ENCODE measurements at places on chromosomes 4 and X.
A peak's percentile ranks its signal among the peaks of the same experiment; 100 is the strongest.

- no peak for DNase-seq
Observed at GRCh38 chrX:38045538-38046096, 39.3 kb downstream of the SYTL5 start.

GRCh38 chr4:55340266-55340665, 5.8 kb upstream of the SRD5A3 start:
- no peak for DNase-seq

DNA sequence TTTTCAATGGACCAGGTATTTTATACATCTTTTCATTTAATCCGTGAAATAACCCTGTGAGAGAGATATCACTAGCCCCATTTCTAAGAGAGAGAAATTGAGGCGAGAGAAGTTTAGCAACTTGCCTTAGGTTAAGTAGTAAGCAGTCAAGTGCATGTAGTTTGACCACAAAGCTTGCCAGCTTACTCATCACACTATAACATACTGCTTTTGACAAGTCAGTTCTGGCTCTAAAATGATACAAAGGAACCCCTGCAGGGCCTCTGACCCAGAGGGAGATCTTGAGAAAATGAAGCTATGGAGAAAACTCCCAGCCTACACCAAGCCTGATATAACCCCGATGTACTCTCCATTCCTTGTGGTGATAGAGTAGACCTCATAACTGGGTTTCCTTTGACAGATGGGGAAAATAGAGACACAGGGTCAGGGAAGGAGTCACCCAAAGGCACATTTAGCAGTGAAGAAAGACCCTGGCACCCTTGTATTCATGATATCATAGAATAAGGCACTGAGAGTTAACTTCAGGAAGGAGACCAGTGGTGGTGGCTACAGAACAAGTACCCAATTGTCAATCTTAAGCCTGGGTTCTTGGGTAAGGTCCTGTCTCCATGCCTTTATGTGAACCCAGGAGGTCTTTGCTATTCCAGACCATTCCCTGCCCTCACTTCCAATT, 60.2 kb upstream of the MSN start:
- no peak for DNase-seq

DNA sequence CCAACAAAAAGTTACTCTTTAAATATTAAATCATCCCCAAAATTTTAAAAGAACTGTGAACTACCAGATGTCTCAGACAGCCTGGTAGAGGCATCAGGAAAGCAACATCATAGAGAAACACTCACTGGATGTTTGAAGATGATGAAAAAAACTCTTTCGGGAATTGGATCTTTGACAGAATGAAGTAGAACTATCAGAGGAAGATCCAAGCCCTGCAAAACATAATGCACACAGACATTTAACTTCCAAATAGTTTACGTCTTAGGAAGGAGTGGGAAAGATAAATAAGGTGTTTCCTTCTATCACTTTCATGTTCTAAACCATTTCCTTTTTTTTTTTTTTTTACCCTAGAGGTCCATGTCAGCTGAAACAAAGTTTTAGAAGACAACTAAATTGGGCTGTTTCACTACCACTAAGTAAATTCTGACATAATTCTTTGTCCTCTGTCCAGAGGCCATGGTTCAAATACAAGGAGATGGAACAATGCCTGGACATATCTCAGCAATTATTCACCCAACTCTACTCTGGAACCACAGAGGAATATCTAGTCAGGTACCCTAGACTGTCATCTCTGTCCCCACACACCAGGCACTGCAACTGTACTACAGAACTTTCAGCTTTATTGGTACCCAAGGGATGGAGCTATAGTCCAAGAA, 217.7 kb upstream of the INTU start:
- DNase-seq: no peak

DNA sequence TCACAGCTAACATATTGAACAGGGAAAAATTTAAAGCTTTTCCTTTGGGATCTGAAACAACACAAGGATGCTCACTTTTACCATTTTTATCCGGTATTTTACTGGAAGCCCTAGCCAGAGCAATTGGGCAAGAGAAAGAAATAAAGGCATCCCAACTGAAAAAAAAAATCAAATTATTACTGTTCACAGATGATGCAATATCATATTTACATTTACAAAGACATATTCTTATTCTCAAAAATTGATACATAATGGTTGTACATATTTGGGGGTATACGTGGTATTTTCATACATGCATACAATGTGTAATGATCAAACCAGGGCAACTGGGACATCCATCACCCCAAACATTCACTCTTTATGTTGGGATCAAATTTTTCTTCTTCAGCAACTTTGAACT, 337.0 kb upstream of the SLC7A11 start:
- DNase-seq: no peak

DNA sequence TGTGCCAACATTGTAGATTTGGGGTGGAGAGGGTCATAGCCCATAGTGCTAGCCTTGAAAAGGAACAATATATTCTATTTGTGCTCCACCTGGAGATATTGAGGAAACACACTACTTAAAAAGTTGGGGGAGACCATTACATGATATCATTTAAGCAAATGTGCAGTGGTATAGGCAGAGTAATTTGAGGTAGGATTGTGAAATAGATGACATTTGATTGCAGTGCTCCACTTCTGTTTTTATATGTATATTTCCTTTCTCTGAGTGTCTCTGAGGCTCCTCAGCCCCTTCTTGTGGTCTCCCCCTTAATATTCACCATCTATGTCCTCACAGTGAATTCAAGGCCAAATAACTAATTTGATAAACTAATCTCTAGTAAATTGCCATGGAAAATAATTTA, 85.6 kb upstream of the NMU start:
- DNase-seq: no peak

DNA sequence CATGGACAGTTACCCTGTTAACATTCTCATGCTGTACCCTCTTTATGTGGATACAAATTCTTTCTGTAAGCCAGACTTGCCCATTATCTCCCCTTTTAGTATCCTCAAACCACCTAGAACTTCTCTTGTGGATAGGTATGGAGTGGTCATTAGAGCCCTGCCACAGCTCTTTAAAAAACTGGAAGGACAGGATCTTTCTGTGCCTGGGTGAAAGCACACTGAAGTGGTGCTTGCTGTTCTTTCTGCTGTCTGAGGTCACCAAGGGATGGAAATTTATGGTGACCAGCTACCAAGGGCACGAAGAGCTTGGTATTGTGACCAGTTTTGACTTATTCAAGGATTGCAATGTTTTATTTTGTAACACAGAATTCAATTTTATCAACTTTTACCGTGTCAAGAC, 344.2 kb downstream of the CBLL2 start:
- no peak for DNase-seq

DNA sequence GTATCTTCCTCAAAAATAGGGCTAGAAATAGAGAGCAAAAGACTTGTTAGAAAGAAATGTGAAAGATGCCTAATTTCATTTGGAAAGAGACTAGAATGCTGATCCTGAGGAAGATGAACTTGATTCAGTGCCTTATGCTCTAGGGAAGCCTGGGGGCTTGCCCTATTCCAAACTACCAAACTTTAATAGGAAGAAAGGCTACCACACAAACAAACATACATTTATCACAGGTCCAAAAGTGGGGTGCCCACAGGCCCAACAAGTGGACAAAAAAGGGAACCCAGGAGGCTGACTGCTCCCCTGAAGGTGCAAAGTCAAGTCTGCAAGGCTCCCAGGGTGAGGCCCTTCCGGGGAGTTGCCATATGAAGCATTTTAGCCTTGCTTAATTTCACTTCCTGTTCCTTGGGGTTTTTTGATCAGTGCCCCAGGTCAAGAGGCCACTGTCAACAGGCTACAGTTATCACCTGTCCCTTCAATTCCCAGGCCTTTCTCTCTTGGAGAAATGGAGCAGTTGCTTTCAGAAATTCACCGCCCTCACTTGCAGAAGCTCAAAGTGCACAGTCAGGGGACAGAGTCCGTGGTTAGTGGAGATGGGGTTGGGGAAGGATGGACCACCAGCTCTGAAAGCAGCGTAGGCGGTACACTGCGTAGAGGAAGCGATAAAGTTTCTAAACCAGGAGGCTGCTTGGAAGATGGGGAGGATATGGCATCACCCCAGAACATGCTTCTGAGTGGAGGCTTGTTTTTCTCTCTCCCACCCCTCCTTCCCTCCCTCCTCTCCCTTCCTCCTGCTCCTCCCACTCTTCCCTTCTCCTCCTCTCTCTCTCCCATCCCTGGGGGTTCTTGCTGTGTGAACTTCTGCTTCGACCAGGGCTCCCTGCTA, 36.4 kb downstream of the TMEM154 start:
- no peak for DNase-seq

- DNase-seq: no peak
Observed at GRCh38 chrX:21740329-21741274, 17.3 kb downstream of the SMPX start.

DNA sequence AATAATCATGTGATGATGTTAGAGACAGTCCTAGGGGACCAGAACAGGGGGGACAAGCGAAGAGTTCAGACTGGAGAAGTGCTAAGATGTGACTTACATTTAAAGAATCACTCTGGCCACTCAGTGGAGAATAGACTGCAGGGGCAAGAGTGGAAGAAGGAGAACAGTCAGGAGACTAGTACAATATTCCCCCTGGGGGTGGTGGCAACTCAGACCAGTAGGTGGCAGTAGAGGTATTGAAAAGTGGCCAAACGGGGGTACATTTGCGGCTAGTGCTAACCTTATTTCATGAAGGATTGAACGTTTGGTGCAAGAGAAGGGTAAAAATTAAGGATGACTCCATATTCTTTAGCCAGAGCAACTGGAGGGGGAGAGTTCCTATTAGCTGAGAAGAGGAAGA, 2.7 kb upstream of the BMX start:
- DNase-seq: peak; percentile 1

GRCh38 chr4:175290401-175290800, 372.2 kb downstream of the ADAM29 start:
- peak; percentile 23 for DNase-seq

DNA sequence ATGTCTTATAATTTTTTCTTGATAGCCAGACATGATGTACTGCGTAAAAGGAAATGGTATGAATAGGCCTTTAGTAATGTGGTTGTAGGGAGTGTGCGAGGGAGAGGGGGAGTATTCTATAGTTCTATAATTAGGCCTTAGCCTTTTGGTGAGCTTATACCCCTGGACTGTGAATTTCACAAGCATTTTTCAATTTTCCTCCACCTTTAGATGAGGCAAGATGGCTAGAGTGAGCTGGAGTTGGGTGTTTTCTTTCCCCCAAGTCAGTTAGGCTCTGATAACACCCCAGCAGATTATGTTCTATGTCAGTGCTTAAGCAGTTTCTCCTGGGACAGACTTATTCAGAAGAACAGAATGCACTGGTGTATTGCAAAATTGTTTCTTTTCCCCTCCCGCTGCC, 210.2 kb upstream of the NPY2R start:
- DNase-seq: peak; percentile 78

- DNase-seq: no peak
Observed at GRCh38 chrX:102739657-102740056, 19.1 kb downstream of the GPRASP3 start.

GRCh38 chr4:118752551-118752950, 67.4 kb downstream of the METTL14 start:
- no peak for DNase-seq

- no peak for DNase-seq
Observed at GRCh38 chr4:127896069-127896468, 15.4 kb downstream of the PLK4 start.

GRCh38 chr4:8272472-8273428, 3.2 kb downstream of the HTRA3 start:
- no peak for DNase-seq

DNA sequence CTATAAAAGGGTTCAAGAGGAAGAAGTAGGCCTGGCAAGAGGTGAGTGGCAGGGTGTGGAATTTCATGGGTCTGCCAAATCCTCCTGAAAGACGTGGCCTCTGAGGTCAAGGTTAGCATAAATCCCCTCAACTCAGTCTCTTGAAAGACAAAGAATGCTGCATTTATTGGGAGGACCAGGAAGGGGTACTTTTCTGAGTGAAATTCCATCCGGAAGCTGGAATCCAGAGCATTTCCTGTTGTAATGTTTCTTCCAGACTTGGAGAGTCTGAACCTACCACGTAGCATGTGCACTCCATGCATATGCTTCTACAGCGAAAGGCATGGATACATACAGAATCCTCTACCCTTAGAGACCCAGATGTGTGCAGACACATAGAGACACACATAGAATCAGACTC, 13.4 kb upstream of the FGD1 start:
- DNase-seq: no peak

DNA sequence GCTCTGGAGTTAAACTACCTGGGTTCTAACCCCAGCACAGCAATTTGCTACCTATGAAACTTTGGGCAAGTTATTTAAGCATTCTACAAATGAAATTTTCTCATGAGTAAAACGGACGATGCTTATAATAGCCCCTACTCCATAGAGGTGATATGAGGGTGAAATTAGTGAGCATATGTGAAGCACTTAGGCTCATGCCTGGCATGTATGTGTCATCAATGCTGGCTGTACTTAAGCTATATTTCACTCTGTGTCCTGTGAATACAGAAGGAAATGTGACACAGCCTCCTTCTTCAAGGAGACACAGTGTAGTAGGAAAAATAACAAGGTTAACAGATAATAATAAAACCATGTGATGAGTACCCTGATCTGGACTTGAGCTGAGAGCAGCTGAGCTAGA, 20.4 kb upstream of the FMR1NB start:
- DNase-seq: no peak

- no peak for DNase-seq
Observed at GRCh38 chrX:51852621-51853020, 40.8 kb upstream of the MAGED1 start.

DNA sequence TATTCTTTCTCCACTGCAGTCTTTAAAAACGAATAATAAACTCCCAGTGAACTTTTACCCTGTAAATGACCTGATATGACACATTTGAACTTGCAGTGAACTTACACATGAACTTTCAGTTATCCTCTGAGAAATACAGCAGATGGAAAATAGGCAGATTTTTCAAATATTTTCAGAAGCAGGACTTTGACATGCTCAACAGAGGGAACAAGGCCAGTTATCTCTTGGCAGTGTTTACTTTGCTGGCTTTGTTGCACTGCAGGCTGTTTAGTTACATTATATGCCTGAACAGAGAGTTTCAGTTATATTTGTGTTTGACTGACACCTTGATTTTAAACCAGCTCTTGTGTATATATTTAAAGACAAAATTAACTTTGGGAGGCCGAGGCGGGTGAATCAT, 47.6 kb upstream of the FGG start:
- no peak for DNase-seq

GRCh38 chr4:1105662-1106061, 7.7 kb downstream of the RNF212 start:
- no peak for DNase-seq

- no peak for DNase-seq
Observed at GRCh38 chrX:25052798-25053534, 37.2 kb upstream of the ARX start.

GRCh38 chrX:77743720-77744119, 42.3 kb downstream of the ATRX start:
- DNase-seq: no peak

DNA sequence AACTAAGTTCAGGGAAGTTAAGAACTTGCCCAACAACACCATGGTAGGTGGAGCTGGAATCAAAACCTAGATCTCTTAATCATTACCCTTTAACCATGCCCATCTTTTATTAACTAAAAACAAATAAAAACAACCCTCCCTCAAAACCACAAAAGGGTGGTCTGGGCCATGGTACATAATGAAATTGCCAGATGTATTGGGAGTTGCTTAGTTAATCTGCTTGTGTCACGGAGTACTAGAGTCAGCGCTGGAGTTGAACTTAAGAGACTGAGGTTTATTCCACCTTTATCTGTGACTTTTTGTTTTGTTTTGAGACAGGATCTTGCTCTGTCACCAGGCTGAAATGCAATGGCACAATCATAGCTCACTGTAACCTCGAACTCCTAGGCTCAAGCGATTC, 13.3 kb downstream of the LRRC66 start:
- no peak for DNase-seq

GRCh38 chr4:157591245-157591644, 370.7 kb downstream of the GRIA2 start:
- DNase-seq: no peak
